ENCODE measurements at places on chromosomes 6 and 20.

DNA sequence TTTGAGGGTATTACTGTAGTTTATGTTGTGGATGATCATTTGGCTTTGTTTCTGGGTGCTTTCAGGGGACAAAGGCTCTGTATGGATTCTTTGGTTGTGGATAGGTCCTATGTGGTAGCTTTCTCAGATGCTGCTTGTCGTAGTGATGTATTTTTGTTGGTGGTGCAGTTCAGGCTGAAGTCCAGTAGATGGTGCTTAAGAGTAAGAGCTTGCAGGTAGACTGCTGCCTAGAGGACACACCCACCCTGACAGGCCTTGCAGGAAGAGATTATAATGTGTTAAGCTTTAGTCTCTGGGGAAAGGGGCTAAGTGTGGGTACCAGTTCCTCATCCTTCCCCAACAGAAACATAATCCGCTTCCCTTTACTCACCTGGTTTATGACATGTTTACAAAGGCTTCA is 62.6 kb upstream of the ADGRB3 start:
- no peak for DNase-seq

- no peak for DNase-seq
These were observed 6.7 kb downstream of the DLGAP4 start for GRCh38 chr20:36312724-36313441.

GRCh38 chr6:163404825-163405265 is 9.7 kb upstream of the QKI start:
- no peak for DNase-seq

DNA sequence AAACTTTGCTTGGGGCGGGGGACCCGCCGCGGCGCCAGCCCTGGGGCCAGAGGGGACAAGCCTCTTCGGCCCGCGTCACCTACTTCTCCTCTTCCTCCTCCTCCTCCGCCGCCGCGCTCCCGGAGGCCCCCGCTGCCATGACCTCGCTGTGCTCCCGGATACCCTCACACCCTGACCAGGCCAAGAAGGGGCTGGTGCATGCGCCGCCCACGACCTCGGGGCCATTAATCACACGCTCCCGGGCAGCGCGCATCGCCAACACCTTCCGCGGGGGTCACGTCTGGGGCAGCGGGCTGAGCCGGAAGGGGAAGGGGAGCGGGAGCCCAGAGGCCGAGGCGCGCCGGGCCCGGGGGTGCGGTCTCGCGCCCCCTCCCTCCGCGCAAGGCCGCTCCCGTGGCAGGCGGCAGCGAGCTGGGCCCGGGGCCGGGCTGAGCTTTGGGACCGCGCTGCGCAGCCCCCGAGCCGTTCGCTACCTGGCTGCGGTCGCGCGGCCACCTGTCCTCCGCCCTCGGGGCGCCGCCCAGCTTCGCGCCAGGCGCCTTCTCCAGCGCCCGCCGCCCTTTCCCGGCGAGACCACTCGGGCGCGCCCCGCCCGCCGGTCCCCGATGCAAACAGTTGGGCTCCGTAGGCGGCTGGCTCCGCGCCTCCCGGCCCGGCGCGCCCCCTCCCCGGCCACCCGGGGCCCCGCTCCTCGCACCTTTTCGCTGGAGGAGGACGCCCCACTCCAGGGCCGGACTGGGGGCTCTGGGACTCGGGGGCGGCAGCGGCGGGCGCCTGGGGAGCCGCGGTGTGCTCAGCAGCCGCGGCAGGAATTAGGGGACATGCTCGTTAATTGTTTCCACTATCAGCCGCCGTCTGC is 575 bp upstream of the CNR1 start:
- DNase-seq: no peak

DNA sequence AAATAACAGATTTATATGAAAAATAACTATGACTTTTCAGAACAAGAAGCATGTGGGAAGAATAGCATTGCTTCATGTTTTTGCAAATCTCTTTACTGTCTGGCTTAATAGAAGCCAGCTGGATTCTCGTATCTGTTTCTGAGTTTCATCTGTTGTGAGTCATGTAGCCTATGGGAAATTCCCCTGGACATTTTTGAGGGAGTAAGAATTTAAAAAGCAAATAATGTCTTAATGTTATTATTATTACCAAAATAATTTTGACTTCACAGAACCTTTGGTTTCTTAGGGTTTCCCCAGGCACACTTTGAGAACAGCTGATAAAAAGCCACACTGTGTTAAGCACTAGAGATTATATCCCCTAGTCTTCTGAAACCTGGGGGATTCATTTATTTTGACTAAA is 75.8 kb downstream of the SYCP2L start:
- DNase-seq: peak; percentile 37

DNA sequence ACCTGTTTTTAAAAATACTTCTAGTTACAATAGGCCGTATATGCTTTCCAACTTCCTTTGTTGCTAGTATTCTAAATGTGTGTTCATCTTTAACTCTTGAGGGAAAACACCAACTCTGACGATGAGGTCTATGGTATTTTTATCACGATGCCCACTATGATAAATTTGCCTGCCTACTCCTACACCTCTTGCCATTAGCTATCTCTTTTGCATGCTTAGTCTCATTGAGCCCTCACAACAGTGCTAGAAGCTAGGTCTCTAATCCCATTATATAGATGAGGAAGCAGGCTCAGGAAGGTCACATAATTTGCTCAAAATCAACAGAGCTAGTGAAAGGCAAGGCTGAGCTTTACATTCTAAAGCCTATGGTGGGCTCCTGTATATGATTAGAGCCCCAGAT is 13.2 kb downstream of the AAR2 start:
- no peak for DNase-seq

DNA sequence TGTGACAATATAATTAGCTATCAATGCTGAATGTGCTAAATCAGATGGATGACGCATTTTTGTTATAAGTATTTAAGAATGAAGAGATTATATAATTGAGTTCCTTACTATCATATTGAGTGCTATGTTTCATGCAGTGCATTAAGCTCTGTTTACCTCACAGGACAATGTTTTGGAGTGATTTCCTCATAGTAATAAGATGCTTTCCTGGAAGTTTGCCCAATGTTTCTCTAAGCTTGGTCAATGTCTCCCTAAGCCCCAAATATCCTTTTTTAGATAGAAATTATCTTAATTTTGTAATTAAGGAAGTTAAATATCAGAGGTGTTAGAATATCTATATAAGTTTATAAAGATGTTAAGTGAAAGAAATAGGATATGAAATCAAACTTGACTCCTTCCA is 489.6 kb downstream of the MMUT start:
- DNase-seq: no peak

GRCh38 chr6:162621246-162621645 is 106.3 kb downstream of the PRKN start:
- DNase-seq: no peak

DNA sequence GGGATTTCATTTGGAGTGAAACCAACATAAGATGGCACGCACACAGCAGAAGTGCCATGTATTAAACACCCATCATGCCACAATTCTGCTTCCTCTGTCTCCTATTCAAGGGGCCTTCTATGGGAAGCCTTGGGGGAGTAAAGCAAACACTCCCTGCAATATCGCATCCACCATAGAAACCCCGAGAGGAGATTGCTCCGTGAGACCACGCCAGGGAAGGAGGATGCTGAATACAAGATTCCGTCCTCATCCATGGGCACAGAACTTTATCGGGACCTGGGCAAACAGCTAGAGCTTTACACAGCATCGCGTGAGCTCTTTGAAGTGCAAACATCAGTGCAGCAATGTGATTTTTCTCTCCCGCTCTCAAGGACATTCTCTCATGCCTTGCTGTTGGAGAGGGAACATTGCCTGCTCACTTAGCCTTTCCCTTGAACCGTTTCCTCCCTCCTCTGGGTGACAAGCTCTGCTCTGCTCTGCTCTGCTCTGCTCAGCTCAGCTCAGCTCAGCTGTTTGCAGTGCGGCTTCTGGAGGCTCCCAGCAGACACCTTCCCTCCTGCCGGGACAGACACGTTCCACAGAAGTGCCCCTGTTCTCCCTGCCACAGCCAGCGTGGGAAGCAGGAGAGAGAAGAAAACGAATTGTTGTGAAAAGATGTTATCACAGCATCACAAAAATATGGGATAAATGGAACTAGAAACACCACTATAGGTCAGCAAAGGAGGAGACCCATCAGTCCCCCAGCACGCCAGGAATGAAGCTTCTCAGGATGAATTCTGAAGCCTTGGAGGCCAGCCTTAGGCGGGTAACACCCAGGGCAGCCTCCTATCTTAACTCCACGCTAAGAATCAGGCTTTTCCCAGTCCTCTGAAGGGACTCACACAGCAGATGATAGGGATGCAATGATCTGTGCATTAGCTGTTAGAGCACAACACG is 48.2 kb downstream of the RNASET2 start:
- DNase-seq: no peak

- no peak for DNase-seq
These were observed 73.8 kb downstream of the HUS1B start for GRCh38 chr6:583116-583515.

- no peak for DNase-seq
These were observed 35.0 kb downstream of the FOXF2 start for GRCh38 chr6:1424306-1424927.

GRCh38 chr6:159462431-159462830 is 230.6 kb downstream of the SOD2 start:
- no peak for DNase-seq

- DNase-seq: no peak
These were observed 16.3 kb downstream of the ZNF133 start for GRCh38 chr20:18304618-18305017.

DNA sequence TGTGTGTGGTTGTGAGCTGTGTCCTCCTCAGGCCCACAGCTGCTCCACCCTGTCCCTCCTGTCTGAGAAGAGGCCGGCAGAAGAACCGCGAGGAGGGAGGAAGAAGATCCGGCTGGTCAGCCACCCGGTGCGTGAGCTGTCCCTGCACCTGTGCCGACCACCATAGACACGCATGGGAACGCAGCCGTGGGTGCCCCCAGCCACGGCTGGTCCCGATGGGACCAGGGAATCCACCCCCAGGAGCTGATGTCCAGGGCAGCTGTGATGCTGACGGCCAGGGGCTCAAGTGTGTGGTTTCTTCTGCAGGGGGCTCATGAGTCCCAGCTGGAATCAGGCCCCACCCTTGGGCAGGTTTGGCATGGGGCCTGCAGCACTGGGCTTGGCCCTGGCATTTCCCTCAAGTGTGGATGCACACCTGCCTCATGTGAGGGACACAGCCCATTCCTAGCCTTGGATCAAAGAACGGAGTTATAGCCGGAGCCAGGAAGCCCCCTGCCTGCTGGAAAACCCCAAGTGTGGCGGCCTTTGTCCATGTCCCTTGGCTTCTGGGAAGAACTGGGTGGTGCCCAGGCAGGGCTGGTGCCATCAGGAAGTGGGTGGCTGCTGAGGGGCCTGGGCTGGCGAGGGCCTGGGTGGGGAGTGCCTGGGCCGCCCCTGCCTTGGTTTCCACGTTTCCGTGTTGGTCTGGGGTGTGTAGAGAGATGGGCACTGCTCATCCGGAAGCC is 4.6 kb upstream of the TNFRSF6B start:
- no peak for DNase-seq

- DNase-seq: no peak
These were observed 65.3 kb upstream of the MLN start for GRCh38 chr6:33869121-33869520.

DNA sequence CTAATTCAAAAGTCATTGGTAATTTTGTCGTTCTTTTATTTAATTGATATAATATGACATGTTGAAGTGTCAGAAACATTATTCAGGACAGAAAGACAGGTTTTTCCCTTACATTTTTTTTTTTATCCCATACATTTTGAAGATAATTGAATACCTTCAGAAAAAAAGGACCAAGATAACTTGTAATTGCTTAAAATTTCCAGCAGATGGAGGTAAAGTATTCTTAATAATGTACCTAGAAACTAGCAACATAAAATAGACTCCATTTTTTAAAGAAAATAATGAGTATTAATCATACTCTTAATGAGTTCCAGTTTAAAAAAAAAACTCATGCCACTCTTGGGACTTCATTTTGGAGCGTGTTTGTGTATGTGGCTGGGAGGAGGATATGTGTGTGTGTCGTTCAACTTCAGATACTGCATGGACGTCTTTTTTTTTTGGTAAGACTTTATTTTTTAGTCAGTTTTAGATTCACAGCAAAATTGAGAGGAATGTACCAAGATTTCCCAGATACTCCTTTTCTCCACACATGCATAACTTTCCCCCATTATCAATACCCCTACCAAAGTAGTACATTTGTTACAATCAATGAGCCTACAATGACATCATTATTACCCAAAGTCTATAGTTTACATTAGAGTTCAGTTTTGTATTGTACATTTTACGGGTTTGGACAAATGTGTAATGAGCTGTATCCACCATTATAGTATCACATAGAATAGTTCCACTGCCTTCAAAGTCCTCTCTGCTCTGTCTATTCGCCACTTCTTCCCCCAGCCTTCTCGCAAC is 79.4 kb downstream of the ROS1 start:
- peak; percentile 6 for DNase-seq

GRCh38 chr20:20414640-20415220 is 46.8 kb downstream of the INSM1 start:
- DNase-seq: no peak

DNA sequence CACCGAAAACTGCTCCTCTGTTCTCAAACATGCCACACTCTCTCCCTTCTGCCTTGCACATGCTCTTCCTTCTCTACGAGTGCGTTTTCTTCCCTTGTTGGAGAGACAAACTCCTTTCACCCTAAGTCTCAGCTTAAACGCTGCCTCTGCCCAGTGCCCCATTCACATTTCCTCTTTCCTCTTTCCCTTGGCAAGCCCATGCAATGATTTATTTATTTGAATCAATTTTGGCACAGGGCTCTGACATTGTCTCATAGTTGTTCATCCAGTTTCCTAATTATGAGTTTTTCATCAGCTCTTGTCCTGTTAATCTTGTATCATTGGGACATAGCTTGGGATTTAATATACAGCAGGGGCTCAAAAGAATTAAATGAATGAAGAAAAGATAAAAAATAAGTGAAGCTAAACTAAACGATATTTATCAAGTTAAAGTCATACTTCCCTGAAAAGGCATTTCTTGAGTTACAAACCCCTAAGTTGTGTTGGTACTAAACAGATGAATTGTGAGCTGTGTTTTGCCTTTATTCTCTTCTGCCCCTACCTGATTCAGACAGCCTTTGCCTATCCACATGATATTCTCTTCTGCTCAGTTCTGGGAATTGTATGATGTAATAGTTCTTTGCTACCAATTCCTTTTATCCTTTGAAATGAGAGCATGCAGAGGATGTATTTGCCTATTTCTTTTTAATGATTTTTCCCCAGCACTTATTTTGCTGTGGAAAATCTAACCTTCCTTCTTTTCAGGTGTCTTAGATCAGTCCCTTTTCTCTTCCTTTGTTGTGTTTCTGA is 704.4 kb downstream of the UTRN start:
- no peak for DNase-seq

DNA sequence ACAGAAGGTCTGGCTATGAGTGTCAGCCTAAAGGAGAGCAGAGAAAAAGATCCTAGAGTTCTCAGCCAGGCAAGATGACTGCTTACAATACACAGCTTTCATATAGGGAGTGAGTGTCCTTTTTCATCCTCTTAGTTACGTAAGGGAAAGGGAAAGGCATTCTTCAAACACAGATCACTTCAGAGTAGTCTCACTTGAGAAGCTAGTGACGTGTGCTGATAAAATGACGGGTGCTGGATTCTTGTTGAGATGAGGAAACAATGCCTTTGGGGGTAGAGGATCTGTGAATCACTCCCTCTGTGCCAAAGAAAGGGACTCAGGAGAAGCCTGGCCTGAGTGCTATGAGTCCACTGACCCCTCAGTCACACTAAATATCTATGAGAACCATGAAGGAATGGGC is 117.3 kb downstream of the QRSL1 start:
- no peak for DNase-seq

Data from SK-N-MC (cell line).